ENCODE measurements at places on chromosomes 5 and 9.

DNA sequence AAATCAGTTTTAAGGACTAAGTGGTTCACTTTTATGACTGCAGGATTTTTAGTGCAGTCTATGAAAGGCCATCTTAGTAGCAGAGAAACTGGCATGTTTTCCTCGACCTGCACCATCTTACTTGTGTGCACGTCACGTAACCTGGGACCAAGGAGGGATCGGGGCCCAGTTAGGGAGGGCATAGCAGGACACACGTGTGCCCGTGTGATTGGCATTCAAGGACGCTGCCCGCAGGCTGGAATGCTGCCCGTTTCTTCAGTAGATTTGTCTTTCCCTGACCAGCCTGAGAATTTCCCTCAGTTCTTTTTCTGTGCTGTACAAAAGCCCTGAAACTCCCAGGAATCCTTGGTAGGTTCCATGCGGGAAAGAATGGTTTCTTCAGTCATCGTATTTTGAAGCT, 196.3 kb downstream of the TRIO start:
- no peak for DNase-seq

DNA sequence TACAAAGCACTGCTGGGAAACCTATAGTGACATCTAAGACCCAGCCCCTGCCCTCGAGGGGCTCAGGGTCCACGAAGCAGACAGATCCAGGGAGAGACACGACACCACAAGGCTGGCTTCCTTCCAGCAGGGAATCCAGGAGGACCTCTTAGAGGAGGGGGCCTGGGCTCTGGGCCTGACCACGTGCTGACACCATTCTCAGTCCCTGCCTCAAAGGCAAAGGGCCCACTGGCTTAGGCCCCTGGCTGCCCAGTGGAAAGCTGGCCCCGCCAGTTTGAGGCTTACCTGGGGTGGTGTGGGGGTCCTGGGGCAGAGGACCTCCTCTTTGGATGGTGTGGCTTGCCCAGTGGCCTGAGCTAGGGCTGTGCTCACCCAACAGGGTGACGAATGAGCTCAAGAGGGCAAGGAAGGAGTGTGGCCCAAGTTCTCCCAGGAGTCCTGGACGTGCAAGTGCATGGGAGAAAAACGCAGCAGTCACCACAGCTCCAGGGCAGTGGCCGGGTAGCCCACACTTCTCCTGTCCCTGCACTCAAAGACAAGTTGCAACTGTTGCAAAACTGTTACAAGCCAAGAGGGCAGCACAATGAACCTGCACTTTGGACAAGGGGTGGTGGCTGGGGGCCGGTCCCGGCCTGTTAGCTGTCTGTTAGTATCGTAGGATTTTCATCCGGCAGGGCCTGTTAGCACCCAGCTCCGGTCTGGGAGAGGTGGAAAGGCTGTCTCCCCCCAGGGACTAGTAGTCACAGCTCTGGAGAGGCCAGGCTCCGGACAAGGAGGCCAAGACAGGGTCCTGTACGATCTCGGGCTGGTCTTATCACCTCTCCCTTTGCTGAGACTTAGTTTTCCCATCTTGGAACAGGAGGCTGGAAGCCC, 1.5 kb upstream of the SARDH start:
- no peak for DNase-seq

DNA sequence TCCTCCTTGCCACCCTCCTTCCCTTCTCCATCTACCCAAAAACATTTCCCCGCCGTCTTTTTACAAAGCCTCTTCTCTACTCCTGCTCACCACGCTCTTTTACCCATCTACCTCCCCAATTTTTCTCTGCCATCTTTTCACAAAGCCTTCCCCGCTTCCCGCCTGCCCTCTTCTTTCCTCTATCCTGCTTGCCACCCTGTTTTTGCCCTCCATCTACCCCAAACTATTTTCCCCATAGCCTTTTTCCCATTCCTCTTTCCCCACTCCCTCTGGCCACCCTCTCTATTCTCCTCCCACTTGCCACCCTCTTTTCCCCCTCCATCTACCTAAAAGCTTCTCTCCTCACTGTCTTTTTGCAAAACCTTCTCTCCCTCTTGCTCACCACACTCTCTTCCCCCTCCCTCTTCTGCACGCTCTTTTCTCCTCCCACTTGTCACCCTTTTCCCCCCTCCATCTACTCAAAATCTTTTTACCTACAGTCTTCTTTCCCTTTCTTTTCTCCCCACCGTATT, 19.4 kb upstream of the TRIM52 start:
- DNase-seq, result no peak

DNA sequence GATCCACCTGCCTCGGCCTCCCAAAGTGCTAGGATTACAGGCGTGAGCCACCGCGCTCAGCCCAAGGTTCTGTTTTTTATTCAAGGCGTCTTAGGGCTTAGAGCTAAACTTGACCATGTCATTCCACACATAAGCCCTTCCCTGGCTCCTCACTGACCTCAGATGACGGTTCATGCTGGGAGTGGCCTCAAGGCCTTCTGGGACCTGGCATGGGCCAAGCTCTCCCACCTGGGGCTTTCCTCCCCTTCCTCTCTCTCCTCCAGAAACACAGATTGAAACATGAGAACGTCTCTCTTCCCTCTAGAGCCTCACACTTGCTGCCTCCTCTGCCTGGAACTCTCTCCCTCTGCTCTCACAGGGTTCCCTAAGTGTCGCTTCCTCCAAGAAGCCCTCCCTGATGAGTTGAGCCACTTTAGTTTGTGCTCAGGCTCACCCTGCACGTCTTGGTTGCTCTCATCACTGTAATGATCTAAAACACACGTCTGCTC, 155.6 kb upstream of the IER5L start:
- no peak for DNase-seq

GRCh38 chr9:29001006-29001405, 1427.7 kb upstream of the C9orf72 start:
- no peak for DNase-seq

- DNase-seq, result no peak
Observed at GRCh38 chr5:150731669-150732242, 27.1 kb downstream of the DCTN4 start.

DNA sequence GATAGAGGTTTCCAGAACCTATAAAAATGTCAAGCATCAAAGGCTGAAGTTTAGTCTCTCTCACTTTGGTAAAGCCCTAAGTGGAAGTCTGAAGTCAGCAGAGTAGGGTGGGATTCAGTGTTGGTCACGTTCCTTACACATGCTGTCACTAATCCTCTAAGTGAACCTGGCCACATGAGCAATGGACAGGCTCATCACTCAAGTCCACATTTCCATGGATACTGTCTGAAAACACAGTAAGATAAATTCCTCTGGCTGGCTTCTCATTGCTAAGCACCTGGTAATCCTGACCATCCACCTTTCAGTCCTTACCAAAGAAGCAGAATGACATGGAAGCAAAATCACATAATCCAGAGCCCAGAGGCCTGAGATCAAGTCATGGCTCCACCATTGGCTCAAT, 43.8 kb downstream of the GNA14 start:
- no peak for DNase-seq

GRCh38 chr5:150329038-150329437, 26.3 kb upstream of the ARSI start:
- DNase-seq, result no peak

GRCh38 chr9:95360866-95361265, 43.4 kb upstream of the FANCC start:
- DNase-seq, result no peak

DNA sequence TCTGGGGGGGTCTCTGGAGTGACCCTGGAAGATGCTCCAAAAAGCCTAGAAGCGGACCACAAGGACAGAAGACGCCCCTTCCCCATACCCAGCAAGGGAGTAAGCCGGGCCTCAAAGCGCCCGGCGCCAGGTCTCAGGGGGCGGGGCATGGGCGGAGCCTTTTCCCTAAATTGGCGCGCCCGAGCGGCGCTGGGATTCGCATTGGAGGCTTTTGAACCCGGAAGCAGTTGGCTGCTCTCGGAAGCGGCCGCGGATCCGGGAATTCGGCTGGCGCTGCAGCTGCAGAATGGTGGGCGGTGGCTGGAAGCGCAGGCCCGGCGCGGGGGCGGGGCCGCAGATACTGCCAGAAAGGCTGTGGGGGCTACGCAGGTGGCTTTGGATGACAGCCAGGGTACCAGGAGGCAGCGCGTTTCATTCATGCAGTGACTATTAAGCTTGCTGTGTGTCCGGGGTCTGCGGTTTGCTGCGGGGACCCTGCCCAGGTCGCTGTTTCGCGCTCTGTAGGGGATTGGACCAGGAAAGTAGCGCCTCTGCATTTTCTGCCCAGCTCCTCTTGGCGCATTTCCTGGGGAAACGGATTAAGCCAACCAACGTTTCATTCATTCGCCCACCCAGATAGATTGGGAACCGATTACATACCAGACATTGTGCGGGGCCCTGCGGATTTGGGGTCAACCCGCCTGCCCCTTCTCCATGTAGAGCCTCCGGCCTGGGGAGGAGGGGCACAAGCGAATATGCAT, 83.0 kb upstream of the FREM1 start:
- no peak for DNase-seq

- no peak for DNase-seq
Observed at GRCh38 chr5:168601972-168602371, 22.8 kb upstream of the PANK3 start.

DNA sequence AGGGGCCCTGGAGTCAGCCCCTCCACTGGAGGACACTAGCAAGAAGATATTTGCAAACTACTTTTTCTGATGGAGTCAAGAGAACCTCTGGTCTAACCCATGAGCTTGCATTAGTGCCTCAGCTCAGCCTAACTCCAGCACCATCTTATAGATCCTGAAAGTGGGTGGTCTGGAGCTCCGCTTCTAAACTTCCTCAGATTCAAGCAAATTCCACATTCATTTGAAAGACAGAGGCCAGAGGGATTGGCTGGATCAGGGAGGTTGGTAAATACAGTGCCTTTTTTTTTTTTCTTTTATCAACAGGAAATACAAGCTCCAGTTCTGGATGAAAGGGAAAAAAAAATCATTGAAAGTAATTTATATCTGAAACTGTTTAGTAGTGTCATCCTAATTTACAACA, 99.9 kb downstream of the ENC1 start:
- no peak for DNase-seq

- DNase-seq, result no peak
Observed at GRCh38 chr9:136566901-136567300, 21.1 kb upstream of the NOTCH1 start.

DNA sequence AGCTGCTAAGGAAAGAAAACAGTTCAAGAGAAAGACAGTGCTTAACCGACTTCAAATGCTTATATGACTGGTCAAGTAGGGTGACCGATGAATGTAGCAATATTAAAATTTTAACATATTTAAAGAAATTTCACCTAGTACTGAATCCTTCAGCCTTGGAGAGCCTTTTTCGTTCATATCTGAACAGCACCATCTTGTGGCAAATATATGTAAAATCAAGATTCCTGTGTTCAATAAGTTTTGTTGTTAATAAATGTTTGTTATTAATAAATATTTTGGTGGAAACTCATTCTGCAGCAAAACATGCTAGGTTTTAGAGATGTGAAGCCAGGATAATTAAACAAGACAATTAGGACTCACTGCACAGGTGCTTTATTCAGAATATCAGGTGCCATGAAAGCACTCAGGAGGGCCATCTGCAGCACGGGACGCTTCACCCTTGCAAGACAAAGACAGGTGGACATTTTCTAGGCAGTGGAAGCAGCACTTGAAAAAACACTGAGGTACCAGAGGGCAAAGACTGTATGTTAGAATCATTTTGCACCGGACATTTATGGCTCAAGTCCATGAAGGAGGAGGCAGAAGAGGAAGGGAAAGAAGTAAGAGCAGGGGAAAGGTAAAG, 15.6 kb downstream of the TICAM2 start:
- DNase-seq, result peak; percentile 47

DNA sequence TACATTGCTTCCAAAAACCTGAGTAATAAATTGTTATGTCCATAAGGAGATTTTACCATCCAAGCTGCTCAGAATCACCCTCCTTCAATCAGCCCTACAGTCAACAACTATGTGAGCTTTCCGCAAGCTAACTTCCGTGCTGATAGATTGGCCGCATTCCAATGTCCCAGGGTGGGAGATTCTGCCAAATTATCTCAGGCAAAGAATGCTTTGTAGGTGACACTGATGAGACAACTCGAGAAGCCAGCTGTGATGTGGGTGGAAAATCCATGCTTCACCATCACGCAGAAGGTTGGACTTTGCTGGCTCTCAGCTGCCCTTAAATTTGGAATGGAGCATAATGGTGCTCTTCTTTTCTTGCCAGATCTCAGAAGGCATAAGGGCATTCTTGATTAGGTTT, 44.9 kb upstream of the HCN1 start:
- DNase-seq, result no peak

- DNase-seq, result no peak
Observed at GRCh38 chr9:95479330-95479729, 37.4 kb downstream of the PTCH1 start.

DNA sequence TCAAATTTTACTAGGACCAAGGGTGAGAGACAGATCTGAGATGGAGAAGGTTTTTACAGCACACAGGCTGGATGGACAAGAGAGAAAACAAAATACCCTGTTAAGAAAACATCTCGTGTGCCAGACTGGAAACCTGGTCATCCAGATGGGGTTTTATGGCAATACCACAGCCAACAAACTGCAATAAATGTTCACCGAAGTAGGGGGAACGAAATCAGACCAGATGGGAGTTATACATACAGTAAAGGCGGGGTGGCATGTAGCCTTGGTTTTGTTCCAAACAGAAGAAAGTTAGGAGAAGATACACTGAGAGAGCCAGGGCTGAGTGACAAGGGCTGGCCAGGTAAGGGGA, 63.3 kb downstream of the DCP2 start:
- no peak for DNase-seq

- no peak for DNase-seq
Observed at GRCh38 chr9:126750941-126751725, 53.7 kb upstream of the ZBTB43 start.

All from NCI-H1417 (cell line).